ENCODE measurements at places on chromosomes 6 and 20.

- no peak for DNase-seq
Measured at GRCh38 chr6:35359346-35359743, 17.0 kb downstream of the PPARD start.

DNA sequence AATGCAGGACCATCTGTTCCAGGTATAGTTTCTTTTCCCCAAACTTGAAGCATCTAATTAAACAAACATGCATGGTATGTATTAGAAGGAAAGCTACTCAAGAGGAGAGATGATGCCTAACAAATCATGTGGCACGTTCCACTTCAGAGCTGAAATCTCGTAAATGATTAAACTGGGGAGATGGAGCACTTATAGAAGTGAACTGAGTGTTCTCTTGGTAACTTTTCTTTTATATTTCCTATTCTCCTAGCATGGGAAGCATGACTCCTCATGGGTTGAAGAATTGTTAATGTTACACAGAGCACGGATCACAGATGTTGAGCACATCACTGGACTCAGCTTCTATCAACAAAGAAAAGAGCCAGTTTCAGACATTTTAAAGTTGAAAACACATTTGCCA is 61.1 kb downstream of the CCN2 start:
- no peak for DNase-seq

GRCh38 chr6:21354805-21355238 is 238.7 kb upstream of the SOX4 start:
- no peak for DNase-seq

DNA sequence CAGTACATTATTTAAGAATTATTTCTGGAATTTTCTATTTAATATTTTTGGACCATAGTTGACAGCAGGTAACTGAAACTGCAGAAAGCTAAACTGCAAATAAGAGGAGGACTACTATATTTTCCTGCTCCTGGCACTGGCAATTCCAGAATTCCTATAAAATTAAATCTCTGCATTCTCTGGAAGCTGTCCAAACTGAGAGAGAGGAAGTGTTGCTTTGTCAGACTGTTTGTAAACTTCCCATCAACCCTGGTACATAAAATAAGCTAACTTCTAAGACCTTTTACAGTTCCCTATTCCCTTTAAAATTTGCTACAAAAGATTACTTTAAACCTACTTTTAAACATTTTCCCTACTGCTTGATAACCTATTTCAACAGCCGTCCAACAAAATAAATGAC is 196.1 kb upstream of the RUNX2 start:
- no peak for DNase-seq

DNA sequence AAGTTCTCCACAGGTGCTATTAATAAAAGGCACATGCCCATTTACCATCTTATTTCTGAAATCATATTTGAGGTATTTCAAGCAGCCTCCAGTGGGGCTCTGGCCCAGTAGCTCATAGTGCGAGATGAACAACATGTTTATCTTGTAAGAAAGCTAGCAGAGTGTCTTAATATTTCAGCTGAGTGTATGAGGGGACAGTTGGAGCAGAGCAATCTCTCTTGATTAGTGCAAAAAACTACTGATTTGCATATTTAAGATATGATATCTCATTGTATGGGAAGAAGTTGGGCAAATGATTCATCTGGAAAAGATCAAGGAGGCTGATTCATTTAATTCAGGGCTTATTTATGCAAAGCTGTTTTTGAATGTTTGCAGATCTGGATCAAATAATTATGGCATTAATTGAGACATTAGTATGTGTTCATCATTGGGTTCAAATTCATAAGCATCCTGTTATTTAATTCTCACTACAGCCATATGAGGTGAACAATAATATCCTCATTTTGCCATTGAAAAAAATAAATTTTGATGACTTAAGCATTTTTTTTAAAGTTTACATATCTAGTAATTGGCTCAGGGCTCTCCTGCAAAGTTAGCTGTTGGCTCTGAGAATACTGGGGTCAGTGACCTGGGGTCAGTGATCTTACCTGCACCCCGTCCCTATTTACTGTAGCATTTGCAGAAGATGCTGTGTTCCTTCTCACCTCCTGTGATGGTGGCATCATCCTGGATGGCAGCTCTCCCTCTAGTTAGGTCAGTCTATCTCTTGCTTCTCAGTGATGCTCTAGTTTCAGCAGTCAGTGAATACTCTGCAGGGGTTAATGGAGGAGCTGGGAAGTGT is 24.1 kb upstream of the GCLC start:
- DNase-seq: no peak

- DNase-seq: no peak
Measured at GRCh38 chr20:60224914-60225313, 266.7 kb downstream of the CDH26 start.

DNA sequence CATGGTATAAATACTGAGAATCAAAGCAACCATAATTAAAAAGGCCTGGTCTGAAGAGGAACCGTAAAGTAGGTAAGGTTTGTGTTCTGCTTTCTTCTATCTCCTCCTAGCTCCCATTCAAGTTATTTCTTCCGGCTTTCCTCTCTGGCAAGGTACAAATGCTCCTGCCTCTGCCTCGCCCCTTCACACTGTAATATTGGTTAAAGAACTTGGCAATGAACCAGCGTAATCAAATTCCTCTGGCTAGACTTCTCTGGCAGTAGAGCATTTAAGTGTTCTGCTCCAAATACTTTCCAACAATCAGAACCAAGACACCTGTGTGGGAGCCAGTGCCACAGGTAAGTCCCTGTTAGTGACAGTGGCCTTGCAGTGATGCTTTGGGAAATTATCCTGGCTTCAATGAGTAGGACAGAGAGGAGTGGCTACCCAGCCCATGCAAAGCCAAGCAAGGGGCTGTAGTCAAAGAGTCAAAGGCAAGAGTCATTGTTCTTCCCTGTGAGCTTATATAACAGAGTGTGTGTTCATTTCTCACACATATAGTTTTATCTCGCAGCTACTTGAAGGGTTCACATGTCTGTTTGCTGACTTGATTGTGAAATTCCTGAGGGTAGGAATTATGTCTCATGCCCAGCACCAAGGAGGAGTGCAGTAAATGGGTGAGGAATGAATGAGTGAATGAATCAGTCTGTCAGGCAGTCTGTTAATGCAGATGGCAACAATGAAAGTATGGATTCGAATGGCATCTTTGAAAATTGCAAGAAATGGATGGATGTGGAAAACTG is 329.3 kb downstream of the NRN1 start:
- no peak for DNase-seq

DNA sequence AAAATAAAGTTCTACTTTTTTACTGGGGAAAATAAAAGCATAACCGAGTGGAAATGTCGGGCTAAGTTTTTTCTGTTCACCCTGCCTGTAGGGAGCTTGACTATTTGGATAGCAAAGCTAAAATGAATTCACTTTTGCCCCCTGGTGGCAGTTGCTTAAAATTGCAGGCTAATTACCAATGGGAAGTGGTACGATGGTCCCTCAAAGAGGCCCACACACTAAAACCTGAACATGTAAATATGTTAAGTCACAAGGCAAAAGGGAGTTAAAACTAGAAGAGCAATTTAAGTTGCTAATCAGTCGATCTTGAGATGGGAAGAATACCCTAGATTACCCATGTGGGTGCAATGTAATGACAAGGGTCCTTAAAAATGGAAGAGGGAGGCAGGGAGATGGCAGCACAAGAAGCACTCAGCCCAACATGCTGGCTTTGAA is 916 bp upstream of the SUN5 start:
- no peak for DNase-seq

DNA sequence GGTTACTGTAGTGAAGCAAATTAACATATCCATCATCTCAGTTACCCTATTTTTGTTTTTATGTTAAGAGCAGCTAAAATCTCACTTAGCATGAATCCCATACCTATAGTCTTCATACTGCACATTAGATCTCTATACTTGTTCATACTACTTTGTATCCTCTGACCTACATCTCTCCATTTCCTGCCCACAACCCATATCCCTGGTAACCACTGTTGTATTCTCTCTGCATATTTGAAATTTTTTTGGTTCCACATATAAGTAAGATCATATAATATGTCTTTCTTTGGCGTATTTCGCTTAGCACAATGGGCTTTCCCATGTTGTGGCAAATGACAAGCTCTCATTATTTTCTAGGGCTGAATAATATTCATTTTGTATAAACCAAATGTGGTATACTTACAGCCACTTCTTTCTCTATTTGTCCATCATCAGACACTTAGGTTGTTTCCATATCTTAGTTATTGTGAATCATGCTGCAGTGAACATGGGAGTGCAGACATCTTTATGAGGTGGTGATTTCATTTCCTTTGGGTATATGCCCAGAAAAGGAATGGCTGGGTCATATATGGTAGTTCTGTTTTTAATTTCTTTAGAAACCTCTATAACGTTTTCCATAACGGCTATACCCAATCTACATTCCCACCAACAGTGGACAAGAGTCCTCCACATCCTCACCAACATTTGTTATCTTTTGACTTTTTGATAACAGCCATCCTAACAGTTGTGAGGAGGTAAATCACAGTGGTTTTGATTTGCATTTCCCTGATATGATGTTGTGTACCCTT is 39.8 kb downstream of the BACH2 start:
- DNase-seq: no peak

GRCh38 chr20:4597215-4597614 is 124.5 kb upstream of the PRND start:
- DNase-seq: no peak

GRCh38 chr6:4105980-4106536 is 27.1 kb upstream of the FAM217A start:
- DNase-seq: no peak

DNA sequence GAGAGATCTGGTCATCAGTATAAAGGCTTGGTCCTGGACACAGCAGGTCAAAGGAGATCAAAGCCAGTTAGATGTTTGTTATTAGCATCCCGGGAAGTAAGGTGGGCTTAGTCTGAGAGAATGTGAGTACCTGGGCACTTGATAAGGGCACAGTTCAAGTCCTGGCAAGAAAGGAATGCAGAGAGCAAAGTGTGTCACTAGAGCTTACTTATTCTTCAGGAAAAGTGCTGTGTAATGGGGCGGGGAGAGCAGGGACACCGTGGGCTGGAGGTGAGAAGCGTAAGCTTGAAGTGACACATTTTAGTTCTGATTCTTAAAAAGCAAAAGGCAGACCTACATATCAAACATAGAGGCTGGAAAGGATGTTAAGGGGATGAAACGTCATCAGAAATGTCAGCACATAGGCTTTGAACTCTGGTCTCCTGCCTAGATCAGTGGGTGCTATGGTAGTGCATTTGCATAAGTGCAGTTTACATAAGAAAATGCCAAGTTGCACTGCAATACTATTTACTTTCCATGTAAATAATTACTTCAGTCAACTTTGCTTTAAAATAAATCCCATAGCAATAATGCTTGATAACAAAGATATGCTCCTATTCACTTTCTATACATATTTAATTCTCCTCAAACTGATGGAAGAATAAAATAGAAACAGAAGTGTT is 2.6 kb downstream of the SAMD5 start:
- no peak for DNase-seq

- DNase-seq: no peak
Measured at GRCh38 chr6:42390228-42390934, 61.3 kb downstream of the TRERF1 start.

- no peak for DNase-seq
Measured at GRCh38 chr6:788058-788457, 95.1 kb upstream of the EXOC2 start.

- no peak for DNase-seq
Measured at GRCh38 chr20:53736757-53737395, 143.2 kb upstream of the ZNF217 start.

- no peak for DNase-seq
Measured at GRCh38 chr6:2492686-2493523, 247.5 kb upstream of the GMDS start.

DNA sequence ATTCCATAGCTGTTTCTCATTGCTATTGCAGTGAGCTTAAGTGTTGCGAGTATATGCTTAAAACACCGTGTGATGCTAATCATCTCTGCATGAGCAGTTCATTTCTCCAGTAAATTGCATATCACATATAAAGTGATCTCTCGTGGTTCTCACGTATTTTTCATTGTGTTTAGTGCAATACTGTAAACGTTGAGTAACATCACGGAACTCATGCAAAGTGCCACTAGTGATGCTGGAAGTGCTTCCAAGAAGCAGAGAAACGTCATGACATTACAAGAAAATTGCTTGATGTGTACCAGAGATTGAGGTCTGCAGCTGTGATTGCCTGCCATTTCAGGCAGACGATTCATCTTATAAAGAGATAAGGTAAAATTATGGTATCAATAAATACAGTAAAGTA is 830.4 kb downstream of the GRIK2 start:
- DNase-seq: no peak

DNA sequence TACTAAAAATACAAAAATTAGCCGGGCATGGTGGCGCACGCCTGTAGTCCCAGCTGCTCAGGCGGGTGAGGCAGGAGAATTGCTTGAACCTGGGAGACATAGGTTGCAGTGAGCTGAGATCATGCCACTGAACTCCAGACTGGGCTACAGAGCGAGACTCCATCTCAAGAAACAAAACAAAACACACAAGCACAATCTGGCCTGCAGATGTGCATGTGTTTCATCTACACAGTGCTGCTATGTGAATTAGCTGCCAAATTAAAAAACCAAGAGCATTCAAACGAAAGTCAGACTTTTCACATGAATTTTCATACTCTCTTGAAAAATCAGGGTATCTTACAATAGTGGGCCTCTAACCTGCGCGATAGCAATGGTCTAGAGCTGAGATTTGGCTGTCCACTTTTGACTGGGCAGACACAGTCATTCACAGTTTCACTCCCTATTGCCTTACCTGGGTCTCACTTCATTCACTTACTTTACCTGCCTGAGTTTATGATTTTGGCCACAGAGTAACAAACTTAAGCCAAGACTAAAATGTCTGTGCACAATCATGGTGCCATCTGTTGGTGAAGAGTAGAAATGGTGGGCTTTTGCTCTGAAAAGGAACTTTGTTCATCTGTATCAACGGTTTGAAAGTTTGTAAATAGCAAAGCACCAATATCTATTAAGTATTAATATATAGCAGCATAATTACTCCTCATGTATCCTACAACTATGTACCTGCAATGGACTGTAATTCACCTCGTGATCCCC is 138.5 kb upstream of the UST start:
- DNase-seq: no peak

DNA sequence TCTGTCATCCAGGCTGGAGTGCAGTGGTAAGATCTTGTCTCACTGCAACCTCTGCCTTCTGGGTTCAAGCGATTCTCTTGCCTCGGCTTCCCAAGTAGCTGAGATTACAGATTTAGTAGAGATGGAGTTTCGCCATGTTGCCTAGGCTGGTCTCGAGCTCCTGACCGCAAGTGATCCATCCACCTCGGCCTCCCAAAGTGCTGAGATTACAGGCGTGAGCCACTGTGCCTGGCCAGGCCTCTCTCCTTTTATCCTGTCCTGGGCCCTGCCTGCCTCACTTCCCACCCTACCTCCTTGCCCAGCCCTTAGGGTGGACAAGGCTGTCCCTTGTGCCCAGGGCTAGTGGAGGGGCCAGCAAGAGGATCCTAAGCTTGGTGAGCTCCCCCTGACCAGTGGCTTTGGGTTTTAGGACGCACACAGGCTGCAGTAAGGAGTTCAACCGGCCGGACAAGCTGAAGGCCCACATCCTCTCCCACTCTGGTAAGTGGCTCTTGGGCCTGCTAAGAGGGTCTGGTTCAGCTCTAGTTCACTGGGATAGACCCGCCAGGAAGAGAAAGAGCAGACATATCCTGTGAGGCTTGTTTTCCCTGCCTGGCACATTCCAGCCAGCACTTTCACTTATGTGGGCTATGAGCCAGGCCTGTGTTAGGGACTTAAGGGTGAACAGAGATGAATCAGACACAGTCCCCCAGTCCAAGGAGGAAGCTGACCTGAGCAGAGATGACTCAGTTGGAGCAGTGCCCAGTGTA is 21.9 kb upstream of the CHMP4B start:
- no peak for DNase-seq

Data from left lung (tissue), 14 donors.